ENCODE measurements at places on chromosomes 5 and 9.

DNA sequence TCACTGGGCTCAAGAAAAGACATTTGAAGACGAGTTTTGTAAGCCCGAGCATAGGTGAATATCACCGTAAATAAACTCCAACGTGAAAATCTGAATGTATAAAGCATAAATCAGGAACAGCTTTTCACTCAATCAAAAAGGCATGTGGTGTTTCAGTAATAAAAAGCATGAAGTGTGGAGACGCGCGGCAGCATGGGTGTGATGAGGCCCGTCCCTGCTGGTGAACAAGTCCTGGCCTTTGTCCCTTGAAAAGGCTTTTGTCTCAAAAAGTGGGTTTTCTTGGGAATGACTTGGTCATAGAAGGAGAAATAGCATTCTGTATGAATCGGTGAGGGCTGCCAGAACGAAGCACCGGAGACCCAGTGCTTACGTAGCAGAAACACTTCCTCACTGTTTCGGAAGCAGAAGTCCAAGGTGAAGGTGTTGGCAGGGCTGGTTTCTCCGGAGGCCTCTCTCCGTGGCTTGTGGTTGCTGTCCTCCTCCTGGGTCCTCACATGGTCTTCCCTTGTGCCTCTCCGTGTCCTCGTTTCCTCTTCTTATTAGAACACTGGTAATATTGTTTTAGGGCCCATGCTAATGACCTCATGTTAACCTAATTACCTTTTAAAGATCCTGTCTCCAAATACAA is 24.9 kb downstream of the ROPN1L start:
- no peak for DNase-seq

GRCh38 chr5:177296581-177296980 is 6.9 kb downstream of the RAB24 start:
- no peak for DNase-seq

DNA sequence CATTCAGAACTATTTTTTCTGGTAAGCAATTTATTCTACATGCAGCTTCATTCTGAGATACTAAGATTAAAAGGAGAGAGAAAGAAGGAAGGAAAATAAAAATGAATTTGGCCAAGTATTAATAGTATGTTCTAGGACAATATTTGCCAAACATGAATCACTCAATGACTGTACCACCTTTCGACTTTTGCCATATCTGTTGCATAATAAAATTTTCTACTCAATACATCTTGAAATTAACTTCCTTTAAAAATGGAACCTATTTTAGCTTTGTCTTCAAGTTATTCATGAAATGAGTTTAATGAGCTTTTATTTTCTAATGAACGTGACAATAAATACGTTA is 111.8 kb downstream of the MARCHF3 start:
- DNase-seq: no peak

DNA sequence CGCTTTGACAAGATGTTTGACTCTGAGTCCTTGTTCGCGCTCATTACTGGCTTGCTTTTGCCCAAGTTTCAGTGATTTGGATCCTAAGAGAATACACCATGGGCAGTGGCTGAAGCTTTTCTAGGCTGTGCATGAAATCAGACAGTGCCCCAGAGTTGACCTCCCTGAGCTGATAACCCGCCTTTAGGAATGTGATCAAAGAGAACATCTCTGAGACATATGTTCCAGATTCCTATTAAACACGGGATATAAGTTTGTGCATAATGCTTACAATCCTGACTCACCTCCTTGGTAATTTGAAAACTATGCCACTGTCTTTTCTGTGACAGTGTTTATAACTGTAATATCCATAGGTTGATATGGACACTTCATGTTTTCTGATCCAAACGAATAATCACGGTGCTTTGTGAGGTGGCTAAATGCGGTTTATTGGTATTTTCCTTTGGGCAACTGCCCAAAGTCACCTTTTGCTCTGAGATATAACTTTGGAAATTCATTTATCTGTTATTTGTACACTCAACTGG is 732.9 kb downstream of the MTRR start:
- DNase-seq: no peak

- DNase-seq: no peak
These were observed 29.9 kb upstream of the PRSS3 start for GRCh38 chr9:33765411-33765810.

DNA sequence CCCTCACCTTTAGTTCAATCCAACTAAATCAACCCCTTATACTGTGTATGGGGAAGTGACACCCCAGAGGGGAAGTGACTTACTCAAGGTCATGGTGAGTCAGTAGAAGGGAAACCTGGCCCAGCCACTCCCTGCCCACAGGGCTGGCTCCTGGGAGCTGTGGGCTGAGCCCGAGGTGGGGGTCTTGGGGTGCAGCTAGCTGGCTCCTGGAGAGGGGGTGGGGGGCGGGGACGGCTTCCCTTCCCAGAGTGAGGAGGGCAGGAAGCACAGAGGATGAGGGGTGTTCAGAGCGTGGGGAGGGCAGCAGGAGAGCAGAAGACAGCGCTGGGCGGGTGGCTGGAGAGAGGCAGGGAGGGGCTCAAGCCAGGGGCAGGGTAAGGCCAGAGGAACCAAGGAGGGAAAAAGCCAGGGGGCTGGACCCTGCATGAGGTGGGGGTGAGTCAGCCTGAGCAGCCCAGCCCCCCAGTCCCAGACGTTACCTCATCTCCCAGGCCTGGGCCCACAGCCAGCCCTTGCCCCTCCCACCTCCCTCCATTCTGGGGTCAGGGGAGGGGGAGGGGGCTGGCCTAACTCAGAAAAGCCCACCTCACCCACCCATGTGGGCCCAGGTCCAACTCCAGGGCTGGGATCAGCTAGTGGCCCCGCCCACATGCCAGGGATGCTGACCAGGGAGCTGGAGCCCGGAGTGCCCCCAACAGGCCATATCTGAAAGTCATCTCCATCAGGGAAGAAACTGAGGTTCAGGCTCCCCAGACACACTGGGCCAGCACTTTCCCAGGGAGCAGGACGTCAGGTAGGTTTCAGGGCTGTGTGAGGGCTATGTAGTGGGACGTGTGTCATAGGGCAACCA is 2.8 kb downstream of the PDLIM7 start:
- DNase-seq: no peak

GRCh38 chr5:117982691-117983090 is 1005.7 kb downstream of the DTWD2 start:
- no peak for DNase-seq

DNA sequence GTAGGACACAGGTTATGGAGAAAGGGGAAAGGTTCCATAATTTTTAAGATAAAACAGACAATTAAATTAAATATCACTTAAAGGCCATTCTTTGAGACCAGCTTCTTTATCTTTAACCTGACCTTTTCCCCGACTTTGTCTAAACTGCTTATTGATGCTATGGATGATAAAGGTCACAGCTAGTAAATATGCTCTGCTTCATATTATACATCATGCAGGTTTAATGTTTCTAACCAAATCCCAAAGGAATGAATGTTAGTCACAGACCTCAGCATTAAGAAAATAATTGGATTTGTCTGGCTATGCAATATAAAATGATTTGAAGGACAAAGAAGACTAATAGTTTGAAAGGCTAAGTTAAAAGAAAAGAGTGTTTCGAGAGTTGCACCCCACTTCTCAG is 147.6 kb downstream of the ST8SIA4 start:
- DNase-seq: no peak

DNA sequence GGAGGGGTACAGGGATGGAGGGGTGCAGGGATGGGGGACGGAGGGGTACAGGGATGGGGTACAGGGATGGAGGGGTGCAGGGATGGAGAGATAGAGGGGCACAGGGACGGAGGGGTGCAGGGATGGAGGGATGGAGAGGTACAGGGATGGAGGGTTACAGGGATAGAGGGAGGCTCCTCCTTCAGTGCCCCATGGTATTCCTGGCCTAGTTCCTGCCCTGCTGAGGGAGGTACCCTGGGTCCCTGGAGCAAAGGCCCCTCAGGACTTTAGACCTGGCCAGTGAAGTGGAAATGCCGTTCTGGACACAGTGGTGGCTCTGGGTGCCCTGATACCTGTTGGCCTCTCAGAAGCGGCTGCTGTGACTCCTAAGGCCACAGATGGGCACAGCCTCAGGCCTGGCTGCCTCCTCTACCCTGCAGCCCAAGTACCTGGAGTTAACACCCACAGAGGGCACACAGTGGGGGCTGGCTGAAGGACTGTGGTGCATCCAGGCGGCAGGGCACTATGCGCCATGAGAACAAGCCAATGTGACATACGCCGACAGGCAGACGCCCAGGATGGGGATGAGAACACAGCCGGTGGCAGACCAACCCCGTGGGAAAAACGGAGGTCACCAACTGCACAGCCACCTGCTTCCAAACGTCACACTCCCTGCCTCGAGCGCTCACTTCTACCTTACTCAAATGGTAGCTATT is 8.4 kb downstream of the PTGES2 start:
- DNase-seq: no peak

- DNase-seq: no peak
These were observed 72.1 kb downstream of the PDE6A start for GRCh38 chr5:149872351-149873040.

DNA sequence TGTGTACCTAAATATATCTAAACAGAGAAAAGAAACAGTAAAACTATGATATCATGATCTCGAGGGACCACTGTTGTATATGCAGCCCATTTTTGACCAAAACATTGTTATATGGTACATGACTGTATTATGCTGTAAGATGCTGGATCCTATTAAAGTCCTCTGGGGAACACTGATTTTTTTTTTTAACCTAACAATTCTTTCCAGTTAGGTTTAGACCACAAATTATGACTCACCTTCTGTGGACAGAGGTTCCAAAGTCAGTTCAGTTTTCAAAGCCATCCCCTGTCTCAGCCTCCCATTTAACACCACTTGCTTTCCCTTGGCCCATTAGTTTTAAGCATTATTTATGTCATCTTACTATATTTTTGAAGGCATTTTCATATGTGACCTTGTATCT is 27.1 kb downstream of the TRMO start:
- DNase-seq: no peak

- DNase-seq: no peak
These were observed 51.3 kb downstream of the ANXA1 start for GRCh38 chr9:73202980-73203379.

DNA sequence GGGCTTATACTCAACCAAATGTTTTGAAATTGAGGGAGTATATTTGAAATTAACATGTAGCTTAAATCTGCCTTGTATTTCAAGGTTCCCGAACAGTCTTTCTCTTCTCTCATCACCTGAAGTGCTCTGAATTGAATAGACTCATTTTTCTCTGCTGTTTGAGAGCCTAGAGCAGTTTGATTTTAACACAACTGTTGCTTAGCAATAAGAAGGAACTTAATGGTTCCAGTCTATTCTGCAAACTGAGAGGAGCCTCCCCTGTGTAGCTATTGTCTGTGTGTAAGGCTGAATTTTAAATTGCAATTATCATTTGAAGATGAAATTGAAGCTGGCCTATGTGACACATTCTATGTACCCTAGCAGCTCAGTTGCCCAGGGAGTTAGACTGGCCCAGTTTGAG is 87.1 kb upstream of the CKMT2 start:
- DNase-seq: no peak

DNA sequence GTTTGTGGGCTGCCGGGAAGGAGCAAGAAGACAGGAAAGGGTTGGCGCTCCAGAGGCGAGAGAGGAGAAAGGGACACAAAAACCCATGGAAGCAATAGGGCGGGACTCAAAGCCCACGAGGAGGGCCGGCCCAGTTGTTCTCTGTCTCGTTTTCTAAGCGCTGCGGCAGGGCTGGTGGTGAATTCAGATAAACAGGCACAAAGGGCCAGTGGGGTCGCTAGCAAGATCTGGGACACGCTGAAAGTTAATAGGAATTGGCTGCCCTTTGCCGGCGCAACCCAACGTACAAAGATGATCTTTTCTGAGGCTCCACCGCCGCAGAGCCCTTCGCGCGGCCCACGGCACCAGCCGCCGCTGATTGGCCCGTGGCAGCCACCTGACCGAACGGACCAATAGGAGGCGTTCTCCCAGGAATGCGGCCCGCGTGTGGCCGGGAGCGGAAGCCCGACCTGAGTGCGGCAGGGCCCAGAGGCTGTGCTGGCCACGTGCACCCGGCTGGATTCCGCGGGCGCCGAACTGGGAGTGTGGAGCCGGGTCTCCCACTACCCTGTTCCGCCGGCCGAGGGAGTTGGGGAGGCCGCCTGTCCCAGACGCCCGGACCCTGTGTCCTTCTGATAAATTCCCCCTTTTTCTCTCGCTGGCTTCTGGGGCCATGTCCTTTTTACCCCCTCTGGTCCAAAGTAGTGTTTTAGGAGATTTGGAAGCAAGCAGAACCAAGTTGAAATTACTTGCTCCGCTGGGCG is 16.8 kb upstream of the NSD1 start:
- DNase-seq: no peak

DNA sequence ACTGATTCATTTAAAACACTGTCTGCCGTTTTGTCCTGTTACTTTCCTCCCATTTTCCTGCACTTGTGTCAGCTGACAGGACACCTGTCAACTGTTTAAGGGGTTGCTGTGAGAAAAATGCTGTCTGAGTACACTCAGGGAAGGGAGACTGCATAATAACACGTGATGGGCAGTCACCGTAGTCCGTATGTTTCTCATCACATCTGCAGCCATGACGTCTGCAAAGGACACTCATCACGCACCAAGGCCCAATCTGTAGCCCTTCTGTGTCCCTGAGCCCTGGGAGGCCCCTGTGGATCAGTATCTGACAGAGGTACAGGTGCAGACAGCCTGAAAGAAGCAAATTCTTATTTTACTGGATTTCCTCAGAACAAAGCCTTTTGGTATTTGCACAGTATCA is 396.3 kb downstream of the YTHDC2 start:
- DNase-seq: peak; percentile 6

GRCh38 chr9:4381744-4382143 is 81.9 kb upstream of the GLIS3 start:
- no peak for DNase-seq

GRCh38 chr5:89211836-89212235 is 328.9 kb upstream of the MEF2C start:
- no peak for DNase-seq

DNA sequence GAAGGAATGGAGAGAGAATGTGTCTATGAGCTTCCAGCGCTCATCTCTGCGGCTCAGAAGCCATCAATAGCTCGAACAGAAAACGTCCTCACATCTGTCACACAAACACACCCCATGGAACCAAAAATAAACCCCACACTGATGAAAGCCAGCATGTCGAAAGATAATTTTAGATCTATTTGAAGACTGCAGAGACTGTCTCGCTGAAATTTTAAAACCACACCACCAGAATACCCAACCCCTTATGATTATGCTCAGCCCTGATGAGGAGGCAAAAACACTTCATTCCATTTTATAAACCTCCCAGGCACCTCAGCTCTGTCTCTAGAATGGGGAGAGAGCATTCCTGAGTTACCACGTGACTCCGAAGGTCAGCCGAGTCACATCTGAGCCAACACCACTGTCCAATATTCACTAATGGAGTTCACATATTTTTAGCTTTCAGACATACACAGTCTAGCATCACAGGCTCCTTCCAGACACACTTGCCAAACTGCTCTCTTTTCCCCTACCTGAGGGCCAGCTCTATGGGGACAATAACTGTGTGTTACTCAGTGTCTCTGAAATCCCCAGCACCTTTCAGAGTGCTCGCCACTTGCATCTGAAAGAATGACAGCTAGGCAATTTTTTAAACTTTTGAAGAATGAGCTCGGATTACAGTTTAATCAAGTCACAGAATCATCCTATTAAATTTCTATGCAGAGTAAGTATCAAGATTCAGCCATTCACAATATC is 63.2 kb downstream of the SERINC5 start:
- no peak for DNase-seq

- DNase-seq: no peak
These were observed 1.1 kb upstream of the CMBL start for GRCh38 chr5:10308844-10309243.

- DNase-seq: no peak
These were observed 113.9 kb upstream of the ADAMTSL1 start for GRCh38 chr9:18360005-18360404.

GRCh38 chr5:100402071-100402470 is 133.1 kb upstream of the FAM174A start:
- no peak for DNase-seq
